ENCODE measurements at places on chromosomes 2 and 18. TPM values are rescaled to one million over a fixed set of nuclear protein-coding genes. Genes with fewer than 3 reads are reported as not detected.

Gene MC5R
- total RNA-seq: 0.47 TPM

Gene CIB4
- 0.29 TPM for total RNA-seq

Gene NEB
- 313 TPM for total RNA-seq

Gene PFN4
- 2.6 TPM for total RNA-seq

Gene HAT1
- 36.5 TPM for total RNA-seq

Measured in metanephros (tissue), 2 donors.